Stimulated activated CD8-positive, alpha-beta memory T cell treated with anti-CD3 and anti-CD28 coated beads, Interleukin-2, amount 100 ng/mL, for 1 hour (primary cell): ENCODE measurements at places on chromosomes 6 and 20.

- DNase-seq: no peak
Measured at GRCh38 chr6:108920751-108921150, 72.5 kb downstream of the ARMC2 start.

DNA sequence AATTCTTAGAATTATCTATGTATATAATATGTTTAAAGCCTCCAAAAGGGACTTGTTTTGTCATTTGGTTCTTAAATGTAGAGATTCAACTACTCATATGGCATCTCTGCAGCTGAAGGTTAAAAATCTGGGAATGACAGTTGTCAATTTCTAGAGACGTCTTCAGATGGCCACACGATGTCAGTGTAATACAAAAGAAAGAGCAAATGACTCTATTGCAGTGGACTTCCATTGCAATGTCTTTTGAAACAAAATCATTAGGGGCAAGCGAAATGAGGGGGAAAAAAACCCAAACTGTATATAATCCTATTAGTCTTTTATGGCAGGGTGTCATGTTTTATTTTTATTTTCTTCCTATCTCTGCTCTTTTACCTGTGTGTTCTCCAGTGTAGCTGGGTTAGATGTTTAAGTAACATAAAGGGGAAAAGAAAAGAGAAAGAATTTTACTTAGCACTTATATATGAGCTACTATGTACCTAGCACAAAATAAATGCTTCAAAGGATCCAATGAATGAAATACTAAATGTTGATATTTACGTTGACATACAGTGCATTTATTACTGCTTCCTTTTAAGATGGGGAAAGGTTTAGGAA lies 26.2 kb downstream of the CCN2 start:
- DNase-seq: no peak

- DNase-seq: no peak
Measured at GRCh38 chr6:83885984-83886383, 26.5 kb downstream of the CYB5R4 start.

- DNase-seq: no peak
Measured at GRCh38 chr6:128803911-128804310, 79.0 kb upstream of the LAMA2 start.

DNA sequence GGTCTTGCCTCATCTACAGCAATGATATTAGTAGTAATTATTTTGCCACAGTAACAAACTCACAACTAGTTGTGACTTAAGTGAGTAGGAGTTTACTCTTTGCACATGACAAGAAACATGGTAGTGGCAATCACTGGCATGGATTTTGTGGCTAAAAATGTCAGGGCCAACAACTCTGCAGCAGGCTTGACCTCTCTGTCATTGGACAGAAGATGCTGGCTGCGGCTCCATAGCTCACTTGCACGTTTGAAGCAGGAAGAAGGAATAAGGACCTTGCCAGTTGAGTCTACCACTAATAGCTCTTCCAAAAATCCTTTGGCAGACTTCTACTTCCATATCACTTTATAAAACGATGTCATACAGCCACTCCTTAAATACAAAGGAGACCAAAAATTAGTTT lies 117.3 kb downstream of the ADGRG6 start:
- no peak for DNase-seq

DNA sequence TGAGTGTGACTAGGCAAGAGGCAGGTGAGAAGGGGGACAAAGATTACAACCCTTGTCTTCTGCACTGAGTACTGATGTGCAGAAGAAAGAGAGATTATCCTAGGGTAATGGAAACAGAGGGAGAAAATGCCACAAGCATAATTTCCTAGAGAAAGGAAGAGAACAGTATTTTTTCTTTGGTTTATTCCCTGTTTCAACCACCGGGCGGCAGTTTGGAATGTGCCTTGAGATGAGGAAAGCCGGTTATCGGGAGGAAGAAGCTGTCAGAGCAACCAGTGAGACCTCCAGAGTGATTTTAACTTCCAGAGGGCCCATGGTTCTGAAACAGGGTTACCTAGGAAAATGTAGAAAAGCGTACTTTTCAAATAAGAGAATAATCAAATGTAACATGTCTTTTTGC lies 121.4 kb downstream of the REV3L start:
- DNase-seq: no peak

GRCh38 chr20:54515793-54516628 lies 40.6 kb downstream of the DOK5 start:
- DNase-seq: no peak

- no peak for DNase-seq
Measured at GRCh38 chr6:36422714-36423100, 19.9 kb downstream of the PXT1 start.

DNA sequence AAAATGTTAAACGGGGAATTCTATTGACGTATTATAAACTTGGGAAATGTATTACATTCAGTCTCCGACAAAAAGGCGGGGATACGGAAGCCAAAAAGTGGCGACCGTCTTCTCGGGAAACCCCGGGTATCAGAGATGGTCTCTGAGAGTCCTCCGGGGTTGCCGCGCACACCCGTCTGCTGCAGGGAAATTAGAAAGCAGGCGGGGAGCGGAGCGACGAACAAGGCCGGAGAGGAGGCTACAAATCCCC lies 1.5 kb downstream of the SALL4 start:
- DNase-seq: no peak

- DNase-seq: no peak
Measured at GRCh38 chr6:27452496-27452897, 20.4 kb downstream of the ZNF184 start.

DNA sequence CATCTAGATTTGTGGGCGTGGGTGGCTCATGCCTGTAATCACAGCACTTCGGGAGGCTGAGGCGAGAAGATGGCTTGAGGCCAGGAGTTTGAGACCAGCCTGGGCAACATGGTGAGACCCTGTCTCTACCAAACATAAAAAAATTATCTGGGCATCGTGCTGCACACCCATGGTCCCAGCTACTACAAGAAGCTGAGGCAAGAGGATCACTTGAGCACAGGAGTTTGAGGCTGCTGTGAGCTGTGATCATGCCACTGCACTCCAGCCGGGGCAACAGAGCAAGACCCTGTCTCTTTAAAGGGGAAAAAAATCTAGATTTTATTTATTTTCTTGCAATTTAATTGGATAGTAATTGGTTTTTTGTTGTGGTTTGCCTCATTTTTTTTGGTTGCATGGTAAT lies 53.6 kb downstream of the DEK start:
- no peak for DNase-seq

DNA sequence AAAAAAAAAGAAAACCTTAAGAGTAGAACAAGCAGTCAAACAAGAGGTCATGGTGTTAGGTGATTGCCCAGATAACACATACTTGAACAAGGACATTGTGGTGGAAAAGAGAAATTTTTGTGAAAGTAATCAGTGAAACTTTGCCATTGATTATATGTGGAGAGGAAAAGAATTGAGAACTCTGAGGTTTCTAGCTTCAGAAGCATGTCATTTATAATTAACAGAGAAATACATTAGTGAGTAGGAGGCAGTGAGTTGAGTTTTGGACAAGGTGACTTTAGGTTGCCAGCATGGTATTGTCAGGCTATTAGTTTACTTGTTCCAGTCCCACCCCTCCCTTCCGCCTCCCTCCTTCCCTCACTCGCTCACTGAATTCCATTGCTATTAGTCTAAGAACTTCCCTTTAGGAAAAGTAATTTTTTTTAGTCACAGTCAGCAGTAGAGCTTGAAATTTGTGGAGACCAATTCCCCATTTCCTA lies 17.2 kb downstream of the TAB2 start:
- DNase-seq: no peak

- DNase-seq: no peak
Measured at GRCh38 chr20:57221916-57222630, 44.4 kb downstream of the BMP7 start.

DNA sequence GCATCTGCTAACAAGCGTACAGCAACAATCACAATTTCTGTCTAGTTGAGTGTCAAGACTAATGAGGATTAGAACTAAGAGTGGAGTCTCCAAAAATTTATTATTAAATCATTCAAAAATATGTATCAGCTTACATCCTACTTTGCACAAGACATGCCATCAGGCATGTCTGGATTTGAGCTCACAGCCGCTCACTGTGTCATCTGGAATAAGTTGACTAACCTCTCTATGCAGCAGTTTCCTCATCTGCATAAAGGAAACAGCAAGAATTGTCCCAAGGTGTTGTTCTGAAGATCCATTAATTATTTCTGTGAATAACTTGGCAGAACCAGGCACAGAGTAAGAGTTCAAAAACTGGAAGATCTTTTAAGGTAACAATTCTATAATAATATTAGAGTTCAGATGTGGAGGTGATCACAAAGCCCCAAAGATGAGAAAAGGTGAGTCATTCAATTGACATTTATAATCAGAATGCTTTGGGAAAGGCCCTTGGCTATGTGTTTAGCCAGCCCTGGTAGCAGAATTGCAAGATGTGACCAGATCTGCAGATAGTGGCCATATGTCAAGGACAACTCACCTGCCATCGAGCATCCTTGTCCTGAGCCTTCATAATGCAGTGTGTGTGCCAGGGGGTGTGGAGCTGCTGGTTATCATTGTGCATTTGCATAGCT lies 264.0 kb downstream of the FOXA2 start:
- no peak for DNase-seq

- DNase-seq: no peak
Measured at GRCh38 chr20:45253261-45253660, 1.1 kb downstream of the SLPI start.

DNA sequence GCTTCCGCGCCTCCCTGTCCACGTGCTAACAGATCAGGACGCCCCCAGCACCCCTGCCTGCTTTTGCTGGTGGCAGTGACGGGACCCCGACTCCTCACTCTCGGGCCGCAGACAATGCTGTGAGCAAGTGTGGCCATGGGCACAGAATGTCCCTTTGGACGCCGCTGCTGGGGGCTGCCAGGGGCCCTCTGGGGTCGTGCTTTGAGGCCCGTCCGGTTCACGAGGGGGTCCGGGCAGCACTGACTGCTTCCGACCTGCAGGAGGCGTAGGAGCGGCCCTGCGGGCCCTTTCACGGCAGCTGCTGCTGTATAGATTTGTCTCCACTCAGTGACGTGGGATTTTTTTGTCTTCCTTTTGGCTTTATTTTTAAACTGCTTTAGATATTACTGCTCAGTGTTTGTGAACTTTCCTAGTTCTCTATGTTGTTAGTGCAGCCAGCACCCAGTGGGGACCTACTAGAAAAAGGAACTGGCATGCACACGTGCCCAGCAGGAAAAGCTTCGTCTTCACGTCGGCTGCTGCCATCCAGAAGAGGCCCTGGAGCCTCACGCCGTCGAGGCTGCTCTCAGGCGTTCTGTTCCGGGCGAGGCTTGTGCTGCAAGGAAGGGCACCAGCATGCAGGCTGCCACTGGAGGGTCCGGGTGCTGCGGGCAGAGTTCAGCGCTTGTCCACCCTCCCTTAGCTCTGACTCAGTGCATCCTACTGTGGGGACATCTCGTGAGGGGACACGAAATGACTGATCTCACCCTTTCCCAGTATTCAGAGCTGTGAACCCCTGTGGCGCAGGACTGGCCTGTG lies 21.7 kb downstream of the UCKL1 start:
- DNase-seq: no peak

DNA sequence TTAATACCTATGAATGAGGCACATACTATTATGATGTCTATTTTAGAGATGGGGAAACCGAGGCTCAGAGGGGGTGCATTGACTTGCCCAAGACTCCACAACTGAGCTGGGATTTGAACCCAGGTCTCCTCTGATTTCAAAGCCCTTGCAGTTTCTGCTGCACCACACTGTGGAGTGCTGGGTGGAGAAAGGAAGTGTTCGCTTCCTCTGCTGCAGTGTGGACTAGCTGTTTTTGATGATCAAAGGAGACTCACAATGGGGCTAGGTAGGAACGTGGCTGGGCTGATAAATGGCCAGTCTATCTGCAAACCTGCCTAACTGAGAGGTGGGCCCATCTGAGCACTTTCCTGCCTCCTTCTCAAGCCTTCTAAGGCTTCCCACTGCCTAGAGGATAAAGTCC lies 87.2 kb downstream of the CD40 start:
- DNase-seq: no peak

- DNase-seq: no peak
Measured at GRCh38 chr6:166616261-166617238, 10.5 kb downstream of the RPS6KA2 start.

DNA sequence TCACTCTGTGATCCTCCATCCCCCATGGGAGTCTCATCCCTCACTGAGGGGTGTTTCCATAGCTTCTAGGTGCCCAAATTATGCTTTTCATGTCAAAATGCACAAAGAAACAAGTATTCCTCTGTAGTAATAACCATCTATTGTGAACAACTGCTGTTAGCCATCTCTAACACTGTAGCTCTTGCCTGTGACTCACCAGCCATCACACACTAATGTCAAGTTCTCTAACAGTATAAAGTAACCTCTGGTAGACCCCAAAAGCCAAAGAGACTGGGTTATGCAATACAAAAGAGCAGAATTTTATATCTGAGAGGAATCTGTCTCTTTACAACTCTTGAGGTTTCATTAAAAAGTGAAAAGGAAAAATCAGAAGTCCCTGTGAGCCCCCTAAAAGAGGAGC lies 25.4 kb upstream of the IYD start:
- DNase-seq: no peak

DNA sequence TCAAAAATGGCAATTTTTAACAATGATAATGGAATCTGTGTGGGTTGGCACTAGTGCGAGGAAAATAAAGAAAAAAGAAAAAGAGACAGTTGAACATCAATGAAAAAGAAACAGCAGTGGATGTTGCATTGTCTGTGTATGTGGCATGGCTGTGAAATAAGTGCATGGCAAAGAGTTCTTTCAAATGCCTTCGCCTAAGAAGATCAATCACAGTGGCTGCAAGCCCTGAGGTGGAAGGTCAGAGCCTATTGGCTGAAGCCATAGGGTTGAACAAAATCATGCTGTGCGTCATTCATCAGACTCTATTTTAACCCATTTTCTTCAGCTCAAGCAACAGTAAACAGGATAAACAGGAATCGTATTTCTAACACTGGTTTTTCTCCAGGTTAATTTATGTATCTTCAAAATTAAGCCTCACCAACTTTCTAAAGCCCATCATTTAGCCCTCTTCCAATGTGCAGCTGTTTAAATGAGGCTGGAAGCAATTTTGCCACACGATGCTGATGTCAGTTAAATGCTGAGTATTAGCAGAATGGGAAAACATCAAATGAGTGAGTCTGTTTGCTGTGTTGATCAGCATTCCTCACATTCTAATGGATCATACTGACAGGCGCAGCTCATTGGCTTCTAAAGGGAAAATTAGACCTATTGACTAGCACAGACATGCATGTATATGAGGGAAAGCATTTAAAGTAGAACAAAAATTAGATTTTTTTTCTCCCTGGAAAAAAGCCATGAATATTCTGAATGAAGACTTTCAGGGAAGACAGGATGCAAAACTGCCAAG lies 955.9 kb upstream of the EYS start:
- no peak for DNase-seq

- DNase-seq: no peak
Measured at GRCh38 chr6:20034408-20034769, 177.9 kb downstream of the MBOAT1 start.

DNA sequence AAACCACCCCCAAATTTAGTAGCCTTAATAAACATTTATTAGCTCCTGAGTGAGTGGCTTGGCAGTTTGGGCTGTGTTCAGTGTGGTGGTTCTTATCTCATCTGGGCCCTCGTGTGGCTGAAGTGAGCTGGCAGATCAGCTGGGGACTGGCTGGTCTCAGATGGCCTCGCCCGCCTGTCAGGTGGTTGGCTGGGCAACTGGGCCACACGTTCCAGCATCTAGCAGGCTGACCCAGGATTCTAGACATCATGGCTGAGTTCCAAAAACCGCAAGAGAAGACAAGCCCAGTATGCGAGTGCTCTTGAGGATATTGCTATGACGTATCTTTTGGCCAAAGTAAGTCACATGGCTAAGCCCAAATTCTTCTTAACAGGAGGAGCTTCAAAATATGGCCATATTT lies 28.9 kb downstream of the EIF2S2 start:
- no peak for DNase-seq
